Kidney tubule cell (primary cell): ENCODE measurements at places on chromosomes 7 and 10.

GRCh38 chr10:9913876-9914514 is 1103.7 kb upstream of the CELF2 start:
- DNase-seq = no peak

DNA sequence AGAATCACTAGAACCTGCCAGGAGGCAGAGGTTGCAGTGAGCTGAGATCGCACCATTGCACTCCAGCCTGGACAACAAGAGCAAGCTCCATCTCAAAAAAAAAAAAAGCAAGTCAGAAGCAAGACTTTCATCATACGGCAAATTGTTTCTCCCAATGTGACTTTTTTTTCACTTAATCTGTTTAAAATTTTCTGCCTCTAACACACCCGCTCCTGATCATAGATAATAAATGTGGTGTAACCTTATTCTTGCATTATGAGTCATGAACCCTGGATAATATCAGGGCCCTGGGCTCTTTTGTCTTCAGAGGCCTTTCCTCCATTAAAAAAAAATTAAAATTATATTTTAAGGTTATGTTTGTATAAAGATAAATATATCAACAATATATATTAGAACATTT is 111.4 kb upstream of the JCAD start:
- DNase-seq = no peak

- no peak for DNase-seq
Measured at GRCh38 chr7:45457591-45457990, 116.6 kb upstream of the ADCY1 start.

- DNase-seq = no peak
Measured at GRCh38 chr10:12795315-12796110, 206.0 kb downstream of the CCDC3 start.

DNA sequence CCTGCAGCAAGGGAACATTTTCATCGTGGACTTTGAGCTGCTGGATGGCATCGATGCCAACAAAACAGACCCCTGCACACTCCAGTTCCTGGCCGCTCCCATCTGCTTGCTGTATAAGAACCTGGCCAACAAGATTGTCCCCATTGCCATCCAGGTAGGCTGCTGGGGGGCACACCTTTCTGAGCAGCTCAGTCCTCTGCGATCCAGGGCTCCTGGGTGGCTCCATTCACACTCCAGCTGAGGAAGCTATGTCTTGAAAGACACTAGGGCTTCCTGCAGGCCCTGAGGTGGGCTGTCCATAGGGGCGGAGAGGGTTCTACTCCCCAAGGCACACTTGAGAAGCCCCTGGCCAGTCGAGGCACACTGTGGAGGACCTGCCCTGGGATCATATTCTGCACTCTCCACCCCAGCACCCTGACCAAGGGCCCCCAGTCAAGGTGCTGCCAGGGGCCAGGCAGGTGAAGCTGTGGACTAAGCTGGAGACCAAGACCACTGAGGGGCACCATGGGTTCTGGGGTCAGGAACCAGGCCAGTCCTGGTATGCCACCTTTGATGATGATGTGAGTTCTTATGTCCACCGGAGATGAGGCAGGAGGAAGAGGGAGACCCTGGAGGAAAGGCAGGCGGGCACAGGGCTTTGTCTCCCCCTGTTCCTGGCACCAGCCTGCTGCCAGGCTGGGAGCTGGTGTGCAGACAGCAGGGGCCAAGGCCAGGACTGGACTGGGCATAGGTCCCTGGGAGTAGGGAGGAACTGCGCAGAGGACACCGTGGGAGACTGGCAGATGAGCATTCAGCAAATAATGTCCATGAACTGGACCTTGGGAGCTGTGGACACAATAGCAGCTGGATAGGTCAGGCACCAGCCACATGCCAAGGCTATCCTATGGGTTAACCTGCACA is 54.8 kb downstream of the ALOX5 start:
- DNase-seq = no peak

DNA sequence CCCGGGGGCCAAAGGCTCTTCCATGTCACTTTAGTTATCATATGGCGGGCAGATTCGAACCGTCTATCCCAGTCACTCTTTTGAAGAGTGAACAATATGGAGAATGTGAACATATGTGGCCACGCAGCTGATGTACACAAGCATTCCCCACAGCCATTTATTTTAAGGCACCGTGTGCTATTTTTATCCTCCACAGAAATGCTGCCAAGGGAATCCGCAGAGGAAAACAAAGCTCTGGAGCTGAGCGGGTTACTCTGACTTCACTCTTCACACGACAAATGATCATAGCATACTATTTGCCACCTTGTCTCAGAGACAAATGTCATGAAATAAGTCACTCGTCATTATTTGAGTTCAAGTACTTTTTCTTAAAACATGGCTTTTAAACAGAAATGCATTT is 100.3 kb downstream of the CTBP2 start:
- no peak for DNase-seq

GRCh38 chr10:93812659-93813338 is 55.1 kb downstream of the LGI1 start:
- DNase-seq = no peak

DNA sequence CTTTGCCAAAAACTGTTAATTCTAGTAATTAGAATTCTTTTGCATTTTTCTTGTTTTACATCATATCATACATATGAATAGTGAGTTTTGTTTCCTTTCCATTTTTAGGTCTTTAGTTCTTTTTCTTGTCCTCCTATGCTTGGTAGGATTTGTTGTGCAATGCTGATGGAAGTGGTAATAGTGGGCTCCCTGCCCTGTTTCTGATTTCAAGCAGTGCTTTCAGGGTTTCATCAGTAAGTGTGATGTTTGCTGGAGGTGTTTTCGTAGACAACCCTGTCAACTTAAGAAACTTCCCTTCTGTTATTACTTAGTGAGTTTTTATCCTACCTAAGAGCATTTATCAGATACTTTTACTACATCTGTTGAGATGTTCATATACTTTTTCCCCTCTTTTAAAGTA is 50.5 kb downstream of the CSGALNACT2 start:
- DNase-seq = no peak

DNA sequence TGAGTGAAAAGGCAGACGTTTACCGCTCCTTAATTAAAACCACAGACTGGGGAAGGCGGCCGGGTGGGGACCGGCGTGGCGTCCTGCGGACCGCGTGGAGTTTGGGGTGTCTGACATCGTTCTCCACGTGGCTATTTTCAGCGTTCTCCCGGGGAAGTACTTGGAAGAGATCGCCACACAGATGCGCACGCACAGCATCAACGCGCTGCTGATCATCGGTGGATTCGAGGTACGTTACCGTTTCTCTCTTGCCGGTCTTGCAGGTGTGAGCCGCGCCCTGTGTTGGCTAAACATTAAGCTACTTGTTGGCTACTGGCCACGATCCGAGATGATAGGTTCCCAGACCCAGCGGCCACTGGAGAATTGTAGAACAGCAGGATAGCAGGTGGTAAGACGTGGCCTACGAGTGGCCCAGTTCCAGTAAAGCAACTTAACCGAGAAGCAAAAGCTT is 51.3 kb downstream of the PFKP start:
- DNase-seq = no peak

DNA sequence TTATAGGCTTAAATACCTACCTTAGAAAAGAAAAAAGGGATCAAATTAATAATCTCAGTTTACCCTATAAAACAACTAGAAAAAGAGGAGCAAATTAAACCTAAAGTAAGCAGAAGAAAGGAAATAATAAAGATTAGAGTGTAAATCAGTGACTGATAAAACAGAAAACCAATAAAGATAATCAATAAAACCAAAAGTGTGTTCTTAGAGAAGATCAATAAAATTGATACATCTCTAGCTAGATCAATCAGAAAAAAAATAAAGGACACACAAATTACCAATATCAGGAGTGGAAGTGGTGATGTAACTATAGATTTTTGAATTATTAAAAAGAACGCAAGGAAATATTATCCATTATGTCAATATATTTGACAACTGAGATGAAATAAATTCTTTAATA is 69.2 kb upstream of the NAMPT start:
- no peak for DNase-seq

DNA sequence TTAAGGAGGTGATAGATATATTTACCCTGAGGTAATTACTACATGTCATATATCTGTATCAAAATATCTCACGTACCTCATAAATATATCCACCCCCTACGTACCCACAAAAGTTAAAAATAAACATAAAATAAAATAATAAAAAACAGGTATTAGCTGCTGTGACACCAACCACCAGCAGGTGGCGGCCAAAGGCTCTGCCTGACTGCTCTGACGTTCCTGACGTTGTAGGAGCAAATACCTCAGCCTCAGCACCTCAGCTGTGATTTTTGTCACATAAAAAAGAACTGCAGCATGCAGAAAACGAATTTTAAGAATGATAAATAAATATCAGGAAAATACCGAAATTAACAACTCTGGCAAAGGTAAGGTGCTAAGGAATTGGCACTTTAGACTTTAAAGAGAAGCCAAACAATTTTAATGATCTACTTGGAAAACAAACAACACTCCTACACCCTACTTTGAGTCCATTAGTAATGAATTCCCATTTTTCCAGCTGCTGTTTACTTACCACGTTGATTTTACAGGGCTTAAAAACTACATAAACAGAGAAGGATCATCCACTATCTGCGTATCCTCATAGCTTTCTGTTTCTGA is 125.4 kb upstream of the TARP start:
- peak; percentile 47 for DNase-seq

GRCh38 chr7:36062154-36062815 is 90.8 kb upstream of the EEPD1 start:
- no peak for DNase-seq

DNA sequence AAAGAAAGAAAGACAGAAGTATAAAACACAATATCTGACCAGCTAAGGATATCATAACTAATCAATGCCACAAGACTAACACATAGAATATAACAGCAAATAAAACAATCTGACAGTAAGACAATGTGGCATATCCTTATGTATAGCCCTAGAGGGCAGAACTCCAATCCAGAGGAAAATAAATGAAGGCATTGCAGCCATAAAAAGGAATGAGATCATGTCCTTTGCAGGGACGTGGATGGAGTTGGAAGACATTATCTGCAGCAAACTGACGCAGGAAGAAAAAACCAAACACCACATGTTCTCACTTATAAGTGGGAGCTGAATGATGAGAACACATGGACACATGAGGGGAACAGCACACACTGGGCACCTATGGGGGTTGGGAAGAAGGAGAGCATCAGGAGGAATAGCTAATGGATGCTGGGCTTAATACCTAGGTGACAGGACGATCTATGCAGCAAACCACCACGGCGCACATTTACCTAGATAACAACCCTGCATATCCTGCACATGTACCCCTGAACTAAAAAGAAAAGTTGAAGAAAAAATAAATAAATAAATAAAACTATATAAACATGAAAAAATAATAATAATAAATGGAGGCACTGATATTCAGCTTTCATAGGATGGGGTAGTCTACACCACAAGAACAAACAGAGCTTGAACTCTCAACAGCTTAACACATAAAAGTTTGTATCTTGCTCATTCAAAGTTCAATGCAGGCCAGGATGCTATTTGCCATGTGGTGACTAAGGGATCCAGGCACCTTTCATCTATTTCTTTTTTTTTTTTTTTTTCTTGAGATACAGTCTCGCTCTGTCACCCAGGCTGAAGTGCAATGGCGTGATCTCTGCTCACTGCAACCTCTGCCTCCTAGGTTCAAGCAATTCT is 66.1 kb upstream of the KAT6B start:
- DNase-seq = no peak

- peak; percentile 50 for DNase-seq
Measured at GRCh38 chr7:151782598-151783448, 94.1 kb downstream of the PRKAG2 start.

DNA sequence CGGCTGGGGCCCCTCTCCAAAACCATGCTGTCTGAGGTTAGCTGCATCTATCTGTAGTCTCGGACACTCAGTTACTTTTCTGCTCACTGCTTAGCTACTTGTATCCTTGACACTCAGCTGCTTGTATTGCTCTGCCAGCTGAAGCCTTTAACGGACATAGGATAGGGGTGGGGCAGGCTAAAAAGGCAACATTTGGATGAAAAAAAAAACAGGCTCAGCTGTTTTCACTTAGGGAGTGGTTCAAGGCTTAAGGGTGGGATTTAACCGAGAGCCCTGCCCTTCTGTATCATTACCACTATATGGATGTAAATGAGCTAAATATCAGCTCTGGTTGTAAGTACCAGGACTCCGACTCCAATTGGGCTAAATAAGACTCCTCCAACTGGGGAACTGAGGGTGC is 28.6 kb downstream of the LSMEM1 start:
- no peak for DNase-seq

DNA sequence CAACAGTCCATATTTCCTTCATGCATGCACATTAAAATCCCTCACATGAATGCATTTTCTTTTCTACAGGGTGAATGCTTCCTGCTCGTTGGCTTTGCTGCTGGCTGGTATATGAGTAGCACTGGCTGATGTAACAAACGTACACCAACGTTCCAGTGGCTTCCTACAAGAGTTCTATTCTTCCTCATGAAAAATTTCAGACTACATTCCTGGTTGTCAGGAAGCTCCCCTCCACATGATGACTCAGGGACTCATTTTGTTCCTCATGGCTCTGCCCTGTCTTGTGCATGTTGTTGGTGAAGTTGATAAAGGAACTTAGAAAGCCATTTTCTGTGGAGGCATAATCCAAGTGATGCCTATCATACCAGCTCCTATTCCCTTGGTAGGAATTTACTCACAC is 470.7 kb upstream of the KLF6 start:
- peak; percentile 64 for DNase-seq

DNA sequence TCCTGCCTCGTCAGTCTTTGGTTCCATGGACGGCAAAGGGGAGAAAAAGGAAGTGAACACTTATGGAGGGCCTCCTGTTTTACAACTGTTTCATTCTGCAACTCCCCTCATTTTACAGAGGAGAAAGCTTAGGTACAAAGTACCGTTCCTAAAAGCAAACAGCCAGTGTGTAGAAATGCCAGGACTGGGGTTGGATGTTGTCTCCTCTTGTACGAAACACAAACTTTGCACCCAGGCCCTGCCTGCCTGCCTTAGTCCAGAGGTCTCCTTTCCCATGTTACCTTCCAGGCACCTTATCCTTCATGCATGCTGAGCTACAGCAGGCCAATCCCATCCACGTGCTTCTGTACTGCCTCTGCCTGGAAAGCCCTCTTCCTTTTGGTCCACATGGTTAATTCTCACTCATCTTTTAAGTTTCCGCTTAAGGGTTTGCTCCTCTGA is 86.0 kb downstream of the ICA1 start:
- DNase-seq = no peak

- DNase-seq = no peak
Measured at GRCh38 chr10:32893434-32893833, 64.6 kb downstream of the ITGB1 start.

DNA sequence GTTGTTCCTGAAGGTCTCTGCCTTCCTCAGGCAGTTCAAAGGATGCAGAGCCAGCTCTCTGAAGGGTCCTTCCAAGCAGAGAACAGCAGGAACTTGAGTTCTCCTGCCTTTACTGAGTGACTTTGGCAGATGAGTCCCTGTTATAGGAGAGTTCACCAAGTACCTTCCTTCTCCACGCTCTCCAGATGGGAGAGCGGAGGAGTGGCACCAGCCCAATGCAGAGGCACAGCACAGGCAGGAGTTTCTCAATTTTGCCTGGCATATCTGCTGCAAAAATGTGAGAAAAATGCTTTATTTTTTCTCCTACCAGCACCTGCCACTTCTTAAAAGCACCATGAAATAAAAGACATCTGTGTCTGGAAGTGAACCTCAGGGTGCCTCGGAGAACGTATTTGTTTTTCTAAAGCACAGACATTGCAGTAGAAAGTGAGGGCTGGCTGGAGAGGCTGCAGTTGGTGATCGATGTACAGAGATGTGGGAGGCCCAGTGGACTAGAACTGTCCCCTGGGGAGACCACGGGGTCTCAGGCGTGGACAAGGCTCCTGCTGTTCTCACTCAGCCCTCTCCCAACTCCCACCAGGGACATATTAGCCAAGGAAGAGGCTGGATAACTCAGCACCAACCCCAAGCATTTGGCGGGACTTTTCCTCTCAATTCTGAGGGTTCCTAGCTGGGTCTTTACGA is 174.5 kb downstream of the WDR37 start:
- no peak for DNase-seq

GRCh38 chr10:84546609-84547008 is 218.2 kb downstream of the CCSER2 start:
- no peak for DNase-seq
